GM23338 (cell line): ENCODE measurements at places on chromosomes 1 and 21.

DNA sequence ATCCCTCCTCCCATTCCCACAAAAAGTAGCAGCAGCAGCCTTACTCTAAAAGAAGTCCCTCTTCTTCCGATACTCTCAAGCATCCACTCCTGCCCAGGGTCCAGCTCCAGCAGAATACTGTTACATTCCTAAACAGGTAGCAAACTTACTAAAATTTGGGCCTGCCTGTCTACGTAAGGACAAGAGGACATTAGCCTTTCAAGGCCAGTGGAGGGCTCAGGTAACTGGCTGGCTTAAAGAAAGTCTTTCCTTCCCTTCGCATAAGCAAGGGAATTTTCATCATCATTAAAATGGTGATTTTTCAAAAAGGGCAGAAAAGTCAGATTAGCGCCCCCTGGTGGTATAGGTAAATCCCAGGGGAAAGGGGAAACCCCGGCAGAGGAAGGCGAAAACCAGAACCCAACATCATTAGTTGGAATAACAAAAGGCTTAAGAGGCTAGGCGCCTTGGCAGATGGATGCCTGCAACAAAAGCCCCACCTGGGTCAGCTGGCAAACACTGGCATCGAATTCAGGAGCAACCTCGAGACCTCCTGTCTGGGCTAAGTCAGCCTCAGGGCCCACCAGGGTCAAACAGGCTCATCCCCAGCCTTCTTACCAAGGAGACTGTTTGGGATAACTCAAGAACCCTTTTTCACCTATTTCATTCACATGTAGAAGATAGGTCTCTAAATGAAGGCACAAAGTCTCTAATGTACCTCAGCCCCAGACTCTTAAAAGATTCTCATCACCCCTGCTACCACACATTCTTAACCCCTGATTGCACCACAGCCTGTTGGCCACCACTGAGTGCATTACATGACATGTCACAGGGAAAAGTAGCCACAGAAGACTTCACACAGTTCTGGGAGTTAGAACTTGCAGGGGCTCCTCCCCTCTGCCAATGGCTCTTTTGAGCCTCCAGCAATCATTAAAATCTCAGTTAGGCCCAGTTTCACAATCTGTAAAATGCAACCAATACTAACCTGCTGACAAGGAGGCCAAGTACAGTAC, 36.7 kb downstream of the ERI3 start:
- H3K4me3 ChIP-seq: no peak overlapping the region
- peak; percentile 95 for DNase-seq
- peaks cover 14% of the 10 kb centered on the region; the same call in 1 of the 2 replicates for H3K4me1 ChIP-seq
- H3K27ac ChIP-seq: no peak overlapping the region
- H3K27me3 ChIP-seq: no peaks in the 10 kb centered on the region
- peaks cover 6% of the 10 kb centered on the region; the same call in 1 of the 2 replicates for H3K36me3 ChIP-seq

DNA sequence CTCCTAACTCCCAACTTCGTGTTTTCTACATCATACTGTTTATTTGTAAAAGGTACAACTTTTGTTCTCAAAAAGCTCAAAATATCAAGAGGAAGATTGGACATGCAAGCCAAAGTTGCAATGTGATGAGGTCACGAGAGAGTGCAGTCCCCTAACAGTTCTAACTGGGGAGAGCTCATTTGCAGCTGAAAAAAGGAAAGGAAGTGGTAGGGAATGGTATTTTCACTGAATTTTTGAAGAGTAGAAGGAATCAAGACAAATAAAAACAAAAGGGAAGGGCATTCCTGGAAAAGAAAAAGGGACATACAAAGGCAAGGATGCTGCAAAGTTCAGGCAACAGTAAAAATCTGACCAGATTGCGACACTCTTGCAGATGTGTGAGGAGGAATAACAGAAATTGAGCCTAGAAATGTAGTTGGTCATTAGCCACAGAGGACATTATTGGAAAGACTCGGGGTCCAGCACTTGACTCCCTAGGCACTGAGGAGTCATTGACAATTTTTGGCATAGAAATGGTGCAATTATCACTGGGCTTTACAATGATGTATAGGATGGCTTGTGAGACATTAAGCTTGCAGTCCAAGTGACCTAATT, 67.9 kb downstream of the TBX15 start:
- peak; percentile 24 for DNase-seq
- no peak overlapping the region for H3K27ac ChIP-seq
- H3K27me3 ChIP-seq: no peaks in the 10 kb centered on the region
- no peaks in the 10 kb centered on the region for H3K36me3 ChIP-seq
- peaks cover 36% of the 10 kb centered on the region for H3K4me1 ChIP-seq

DNA sequence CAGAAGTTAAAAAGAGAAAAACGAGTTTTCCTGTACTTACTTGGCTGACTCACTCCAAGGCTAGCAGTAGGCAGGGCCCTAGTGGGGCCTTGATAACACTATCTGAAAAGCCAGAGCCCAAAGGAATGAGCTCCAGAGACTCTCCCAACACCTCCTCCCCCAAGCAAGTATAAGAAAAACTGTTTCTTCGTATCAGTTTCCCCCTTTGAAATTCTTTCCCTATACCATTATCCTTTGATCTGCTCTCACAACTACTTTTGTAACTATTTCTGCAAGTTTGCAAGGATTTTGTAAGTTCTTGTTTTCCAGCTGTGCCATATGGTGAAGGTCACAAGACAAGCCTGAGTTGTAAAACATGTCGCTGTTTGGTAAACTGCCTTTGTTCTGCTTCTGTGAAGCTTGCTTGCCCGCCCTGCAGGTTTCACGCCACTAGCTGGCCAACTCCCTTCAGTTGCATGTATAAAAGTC, 36.5 kb upstream of the KCNJ15 start:
- H3K27ac ChIP-seq: no peak overlapping the region
- peaks cover 16% of the 10 kb centered on the region for H3K36me3 ChIP-seq
- H3K27me3 ChIP-seq: no peaks in the 10 kb centered on the region
- H3K4me1 ChIP-seq: no peaks in the 10 kb centered on the region

DNA sequence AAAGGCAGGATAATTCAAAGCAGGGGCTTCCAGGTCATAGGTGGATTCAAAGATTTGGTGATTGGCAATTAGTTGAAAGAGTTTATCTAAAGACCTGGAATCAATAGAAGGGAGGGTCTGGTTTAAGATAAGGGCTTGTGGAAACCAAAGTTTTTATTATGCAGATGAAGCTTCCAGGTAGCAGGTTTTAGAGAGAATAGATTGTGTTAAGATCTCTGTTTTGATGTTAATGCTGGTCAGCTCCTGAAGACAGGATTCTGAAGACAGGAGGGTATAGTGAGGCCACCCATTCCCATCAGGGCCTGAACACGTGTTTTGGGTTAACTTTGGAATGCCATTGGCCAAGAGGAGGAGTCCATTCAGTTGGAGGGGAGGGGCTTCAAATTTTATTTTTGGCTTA, 6.1 kb upstream of the PTBP2 start:
- no peaks in the 10 kb centered on the region for H3K27me3 ChIP-seq
- peak overlapping the region; percentile 4 for H3K4me3 ChIP-seq
- H3K4me1 ChIP-seq: peaks cover 14% of the 10 kb centered on the region; the same call in 1 of the 2 replicates
- peak overlapping the region; percentile 59 for H3K27ac ChIP-seq
- no peaks in the 10 kb centered on the region for H3K36me3 ChIP-seq
- DNase-seq: peak; percentile 82

DNA sequence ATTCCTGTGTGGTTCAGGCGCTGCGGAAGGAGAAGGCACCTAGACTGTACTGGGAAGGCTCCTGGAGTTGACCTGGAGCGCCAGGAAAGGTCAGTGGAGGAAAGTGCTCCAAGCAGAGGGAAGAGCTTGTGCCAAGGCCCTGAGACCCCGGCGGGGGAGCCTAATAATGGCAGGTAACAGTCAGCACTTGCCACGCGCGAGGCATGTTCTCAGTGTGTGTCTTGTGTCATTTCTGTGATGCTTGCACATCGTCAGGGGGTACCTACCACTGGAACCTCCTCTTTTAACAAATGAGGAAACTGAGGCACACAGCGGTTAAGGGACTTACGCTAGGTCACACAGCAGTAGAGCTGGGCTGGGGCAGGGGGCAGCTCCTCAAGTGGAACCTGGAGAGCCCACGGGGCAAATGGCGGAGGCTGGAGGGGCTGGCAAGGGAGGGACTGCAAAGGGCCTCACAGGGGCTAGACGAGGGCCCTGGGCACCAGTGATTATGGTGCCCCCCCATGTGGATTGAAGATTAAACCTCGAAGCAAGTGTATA, 976 bp upstream of the BMP8B start:
- H3K36me3 ChIP-seq: no peaks in the 10 kb centered on the region
- H3K4me1 ChIP-seq: no peaks in the 10 kb centered on the region
- H3K27ac ChIP-seq: no peak overlapping the region
- H3K27me3 ChIP-seq: peaks cover 68% of the 10 kb centered on the region
- H3K4me3 ChIP-seq: peak overlapping the region; percentile 58

DNA sequence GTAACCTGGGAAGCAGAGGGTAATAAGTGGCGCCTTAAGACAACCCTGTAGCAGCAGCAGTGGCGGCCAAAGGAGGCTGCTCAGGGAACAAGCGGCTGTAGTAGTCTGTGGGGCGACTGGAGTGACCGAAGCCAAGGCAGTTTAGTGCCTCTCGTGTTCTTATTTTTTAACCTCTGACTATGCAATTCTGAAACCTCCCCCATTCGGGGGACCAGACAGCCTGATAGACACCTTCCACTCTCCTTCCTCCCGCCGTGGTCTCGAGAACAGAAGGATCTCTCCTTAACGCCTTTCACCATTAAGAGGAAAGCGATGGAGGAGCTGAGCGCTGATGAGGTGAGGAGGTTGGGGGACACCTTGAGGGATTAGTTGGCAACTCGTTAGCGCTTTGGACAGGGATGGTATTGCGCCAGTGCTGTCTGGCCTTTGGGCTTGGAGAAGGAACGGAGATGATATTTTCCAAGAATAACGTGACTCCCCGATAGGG, 644 bp downstream of the UBE4B start:
- H3K27ac ChIP-seq: peak overlapping the region; percentile 99
- peak overlapping the region; percentile 81 for H3K4me3 ChIP-seq
- no peaks in the 10 kb centered on the region for H3K27me3 ChIP-seq
- H3K4me1 ChIP-seq: peaks cover 9% of the 10 kb centered on the region; the same call in 1 of the 2 replicates

DNA sequence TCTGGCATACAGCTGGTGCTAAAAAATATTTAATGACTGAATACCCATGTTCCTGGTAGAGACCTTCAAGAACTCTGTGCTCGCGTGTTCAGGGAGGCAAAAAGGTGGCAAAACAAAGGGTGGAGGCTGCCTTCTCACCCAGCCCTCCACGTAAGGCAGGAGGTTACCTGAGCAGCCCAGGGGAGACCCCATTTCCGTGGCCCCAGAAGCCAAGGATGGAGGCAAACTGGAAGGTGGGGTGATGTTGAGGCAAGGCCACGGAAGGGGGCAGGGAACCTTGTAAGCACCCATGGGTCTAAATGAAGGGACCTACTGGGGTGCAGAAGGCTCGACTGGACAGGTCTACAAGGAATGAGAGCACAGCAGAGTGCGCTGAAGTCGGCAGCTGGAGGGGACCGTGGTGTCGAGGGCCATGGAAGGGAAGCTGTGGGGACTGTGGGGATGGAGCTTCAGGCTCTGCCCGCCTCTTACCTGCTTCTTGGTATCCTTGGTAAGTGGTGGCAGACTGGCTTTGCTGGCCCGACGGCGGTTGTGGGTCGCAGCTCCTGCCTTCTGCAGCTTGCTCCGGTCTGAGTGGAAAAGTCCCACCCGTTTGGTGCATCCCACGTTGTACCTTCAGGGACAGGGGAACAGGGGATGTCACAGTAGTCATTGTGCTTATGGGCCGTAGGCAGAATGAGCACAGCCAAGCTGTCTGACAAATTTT, 8.9 kb upstream of the A3GALT2 start:
- no peaks in the 10 kb centered on the region for H3K4me1 ChIP-seq
- H3K4me3 ChIP-seq: no peak overlapping the region
- no peaks in the 10 kb centered on the region for H3K36me3 ChIP-seq

DNA sequence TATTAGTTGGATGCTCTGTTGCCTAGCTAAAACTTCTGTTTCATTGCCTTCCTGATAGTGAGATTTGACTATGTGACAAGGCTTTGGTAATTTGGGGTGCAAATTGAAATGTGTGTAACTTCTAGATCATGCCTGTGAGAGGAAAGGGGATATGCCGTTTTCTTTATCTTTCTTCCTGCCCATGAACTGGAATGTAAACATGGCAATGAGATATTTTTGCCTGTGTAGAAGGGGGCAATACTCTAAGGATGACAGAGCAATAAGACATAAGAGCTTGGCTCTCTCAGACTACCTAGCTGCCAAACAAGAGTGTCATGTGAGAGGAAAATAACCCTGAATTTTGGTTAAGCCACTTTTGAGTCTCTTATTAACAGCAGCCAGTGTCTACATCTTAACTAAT, 49.7 kb downstream of the RAP1A start:
- no peak overlapping the region for H3K27ac ChIP-seq
- no peaks in the 10 kb centered on the region for H3K4me1 ChIP-seq
- no peaks in the 10 kb centered on the region for H3K27me3 ChIP-seq
- no peak for DNase-seq

- no peaks in the 10 kb centered on the region for H3K27me3 ChIP-seq
- H3K4me3 ChIP-seq: no peak overlapping the region
Measured at GRCh38 chr1:100511773-100512172, 26.2 kb upstream of the GPR88 start.

DNA sequence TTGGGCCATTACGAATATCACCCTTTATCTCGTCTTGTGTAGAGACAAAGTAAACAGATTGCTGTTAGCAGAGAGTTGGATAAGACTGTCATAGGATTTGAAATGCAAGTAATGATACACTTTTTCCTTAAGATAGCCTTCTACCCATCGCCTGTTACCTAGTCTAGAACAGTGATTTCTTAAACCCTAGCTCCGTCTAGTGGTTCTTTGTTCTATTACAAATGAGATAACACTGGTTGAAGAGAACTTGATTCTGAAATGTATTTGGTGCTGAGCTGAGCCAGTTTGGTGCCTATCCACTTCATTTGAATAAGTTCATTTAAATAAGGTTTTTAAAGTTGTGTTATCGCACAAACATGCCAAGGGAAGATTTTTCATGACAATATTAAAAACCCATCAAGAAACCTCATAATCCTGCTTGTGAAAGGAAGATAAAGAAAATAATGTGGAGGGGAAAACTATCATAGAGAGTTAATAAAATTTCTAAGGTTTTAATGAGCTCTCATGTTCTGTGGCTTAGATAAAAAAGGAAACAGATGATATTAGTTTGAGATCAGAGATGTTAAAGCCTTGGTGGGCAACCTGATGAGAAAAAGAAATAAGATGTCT, 1.5 kb upstream of the KCNH1 start:
- peaks cover 32% of the 10 kb centered on the region for H3K27me3 ChIP-seq
- DNase-seq: peak; percentile 72
- peaks cover 8% of the 10 kb centered on the region; the same call in 1 of the 2 replicates for H3K4me1 ChIP-seq
- no peak overlapping the region for H3K4me3 ChIP-seq
- no peak overlapping the region for H3K27ac ChIP-seq

GRCh38 chr1:157090771-157091170, 8.8 kb downstream of the ETV3L start:
- peaks cover 21% of the 10 kb centered on the region for H3K4me1 ChIP-seq
- H3K4me3 ChIP-seq: no peak overlapping the region
- H3K27me3 ChIP-seq: no peaks in the 10 kb centered on the region
- no peaks in the 10 kb centered on the region for H3K36me3 ChIP-seq
- no peak overlapping the region for H3K27ac ChIP-seq
